CD4-positive, alpha-beta T cell treated with Interleukin-12 subunit alpha and Interleukin-12 subunit beta, for 1 hour (primary cell): ENCODE measurements at places on chromosomes 11 and 22.

DNA sequence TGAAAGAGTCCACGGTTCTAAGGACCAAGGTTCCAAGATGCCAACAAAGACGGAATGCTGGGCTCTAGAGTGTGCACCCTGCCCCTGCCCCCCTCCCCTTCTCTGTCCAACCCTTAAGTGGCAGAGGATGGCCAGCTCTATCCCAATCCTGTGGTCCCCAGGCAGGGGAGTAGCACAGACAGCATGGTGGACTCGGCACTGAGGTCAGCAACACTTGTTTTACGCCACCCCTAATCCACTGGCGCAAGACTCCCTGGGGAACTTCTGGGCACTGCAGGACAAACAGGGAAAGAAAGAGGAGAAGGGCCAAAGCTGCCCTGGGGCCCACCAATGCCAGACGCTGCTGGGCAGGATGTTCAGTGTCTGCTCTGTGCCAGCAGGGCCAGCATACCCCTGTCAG lies 18.9 kb downstream of the GDPD5 start:
- no peak for DNase-seq

DNA sequence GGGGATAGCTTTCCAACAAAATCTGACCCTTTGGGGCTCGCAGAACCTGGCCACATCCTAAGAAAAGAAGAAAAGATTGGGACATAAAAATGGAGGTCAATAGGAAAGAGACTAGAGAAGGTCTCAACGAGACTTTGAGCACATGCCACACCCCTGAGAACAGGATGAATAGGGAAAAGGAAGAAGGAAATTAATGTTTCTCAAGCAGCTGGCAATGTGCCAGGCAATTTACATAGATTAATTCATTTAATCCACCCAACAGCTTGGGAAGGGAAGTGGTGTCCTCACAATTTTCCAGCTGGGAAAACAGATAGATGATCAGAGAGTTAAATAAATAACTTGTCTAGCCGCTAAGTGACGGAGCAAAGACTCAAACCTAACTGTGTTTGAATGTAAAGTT lies 50.7 kb downstream of the PAMR1 start:
- no peak for DNase-seq

DNA sequence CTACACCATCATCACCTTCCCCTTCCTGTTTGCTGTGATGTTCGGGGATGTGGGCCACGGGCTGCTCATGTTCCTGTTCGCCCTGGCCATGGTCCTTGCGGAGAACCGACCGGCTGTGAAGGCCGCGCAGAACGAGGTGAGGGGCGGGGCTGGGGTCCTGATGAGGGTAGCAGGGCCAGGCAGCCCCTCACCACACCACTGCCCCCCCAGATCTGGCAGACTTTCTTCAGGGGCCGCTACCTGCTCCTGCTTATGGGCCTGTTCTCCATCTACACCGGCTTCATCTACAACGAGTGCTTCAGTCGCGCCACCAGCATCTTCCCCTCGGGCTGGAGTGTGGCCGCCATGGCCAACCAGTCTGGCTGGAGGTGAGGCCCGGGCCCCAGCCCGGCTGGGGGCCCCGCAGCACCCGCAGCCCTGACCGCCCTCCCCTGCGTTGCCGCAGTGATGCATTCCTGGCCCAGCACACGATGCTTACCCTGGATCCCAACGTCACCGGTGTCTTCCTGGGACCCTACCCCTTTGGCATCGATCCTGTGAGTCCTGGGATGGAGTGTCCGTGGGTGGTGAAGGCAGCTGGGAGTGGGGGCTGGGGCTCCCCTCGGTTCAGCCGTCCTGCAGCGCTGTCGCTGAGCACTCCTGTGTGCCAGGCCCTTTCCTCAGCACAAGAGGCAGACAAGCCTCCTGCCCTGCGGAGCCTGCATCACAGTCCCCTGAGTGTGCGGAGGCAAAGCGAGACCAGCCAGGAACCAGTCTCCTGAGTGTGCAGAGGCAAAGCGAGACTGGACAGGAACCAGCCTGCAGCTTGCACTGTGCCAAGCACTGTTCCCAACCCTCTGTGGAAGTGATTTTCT lies 8.8 kb downstream of the TCIRG1 start:
- no peak for DNase-seq

GRCh38 chr11:830295-831117 lies 2.2 kb upstream of the CD151 start:
- peak; percentile 71 for DNase-seq

- DNase-seq = no peak
Measured at GRCh38 chr11:86502137-86502642, 127.5 kb downstream of the CCDC81 start.

- DNase-seq = no peak
Measured at GRCh38 chr11:95702526-95702925, 87.1 kb downstream of the FAM76B start.

GRCh38 chr11:108233277-108233945 lies 10.5 kb downstream of the ATM start:
- no peak for DNase-seq
